GM04504 (cell line): ENCODE measurements at places on chromosomes 4 and X.

DNA sequence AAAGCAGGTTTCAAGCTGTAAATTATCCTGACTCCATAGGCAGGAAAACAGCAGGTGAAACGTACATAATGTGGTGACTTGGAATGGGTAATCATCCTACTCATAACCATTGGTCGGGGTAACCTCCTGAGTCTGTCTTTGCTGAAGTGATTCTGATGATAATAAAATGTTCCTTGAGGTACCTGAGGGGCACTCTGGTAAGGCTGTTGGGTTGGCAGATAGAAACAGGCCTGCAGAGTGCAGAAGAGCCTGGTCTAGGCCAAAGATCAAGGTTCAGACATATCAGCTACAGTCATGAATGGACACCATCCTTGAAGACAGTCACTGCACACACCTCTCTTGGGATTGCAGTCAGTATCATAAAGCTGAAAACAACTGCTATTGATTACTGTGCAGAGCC is 174.7 kb upstream of the RPL34 start:
- no peak for DNase-seq

GRCh38 chr4:32958586-32958985 is 2238.4 kb downstream of the PCDH7 start:
- DNase-seq = no peak

GRCh38 chr4:21742326-21742725 is 206.2 kb downstream of the KCNIP4 start:
- DNase-seq = no peak

DNA sequence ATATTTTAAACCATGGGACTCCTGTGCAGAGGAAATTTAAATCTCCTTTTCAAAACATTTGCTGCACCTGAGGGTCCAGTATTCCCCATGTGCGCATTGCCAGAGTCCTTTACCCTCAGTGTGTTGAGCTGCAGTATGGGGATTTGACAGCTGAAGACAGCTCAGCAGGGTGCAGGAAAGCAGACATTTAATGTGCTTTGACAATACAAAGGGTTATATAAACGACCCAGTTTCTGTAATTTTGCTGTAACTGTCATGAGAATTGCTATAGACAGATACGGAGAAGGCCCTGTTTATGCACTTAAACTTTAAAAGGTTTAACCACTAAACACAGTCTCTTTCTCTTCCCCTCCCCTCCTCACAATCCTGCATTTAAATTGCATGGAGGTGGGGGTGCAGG is 393.4 kb downstream of the MID1IP1 start:
- DNase-seq = no peak

DNA sequence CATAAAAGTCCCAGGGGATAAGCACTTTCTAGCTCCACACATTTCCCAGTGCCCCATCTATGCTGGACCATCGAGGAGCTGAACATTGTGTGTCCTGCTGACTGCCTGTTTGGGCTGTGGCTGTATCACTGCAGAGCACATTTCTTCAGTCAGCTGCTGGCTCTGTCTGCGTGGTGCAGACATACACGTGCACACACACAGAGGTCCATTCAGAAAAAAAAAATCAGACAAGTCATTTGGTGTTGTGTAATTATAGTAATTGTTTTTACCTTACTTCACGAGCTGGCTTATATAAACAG is 1.1 kb upstream of the PDLIM3 start:
- DNase-seq = no peak
